EL (cell line): ENCODE measurements at places on chromosomes 7 and 10.

DNA sequence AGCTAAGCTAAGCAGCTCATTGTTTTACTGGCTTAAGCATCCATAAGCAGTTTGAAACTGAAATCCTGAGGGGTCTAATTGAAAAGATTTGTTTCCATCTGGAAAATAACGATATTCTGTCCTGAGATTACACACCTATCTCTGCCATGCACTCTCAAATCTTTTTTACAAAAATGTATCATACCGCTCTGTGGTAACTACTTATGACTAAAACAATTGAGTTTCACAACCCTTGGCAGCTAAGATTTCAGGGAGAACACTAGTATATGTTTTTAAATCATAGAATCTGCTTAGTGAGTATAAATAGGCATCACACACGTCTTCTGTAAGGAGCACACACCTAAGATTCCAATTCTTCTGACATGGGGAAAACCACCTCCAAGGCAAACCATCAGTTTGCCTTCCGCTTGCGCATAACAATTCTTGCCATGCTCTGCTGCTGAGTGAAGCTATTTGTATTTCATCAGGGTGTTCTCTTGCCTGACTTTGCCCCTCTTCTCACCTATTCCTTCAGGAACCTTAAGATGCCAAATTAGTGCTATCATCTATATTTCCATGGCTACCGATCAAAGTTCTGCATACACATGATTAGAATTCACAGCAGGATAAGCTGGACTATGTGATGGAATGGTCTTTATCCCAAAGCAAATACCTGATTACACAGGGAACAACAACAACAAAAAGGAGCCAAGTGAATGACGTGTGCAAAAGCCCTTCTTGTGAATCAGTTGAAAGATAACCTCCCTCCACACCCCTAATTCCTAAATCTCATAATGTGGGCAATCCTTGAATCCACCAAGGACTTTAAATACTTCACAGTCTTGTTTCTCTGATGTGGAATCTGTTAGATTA, 40.9 kb downstream of the PRPF18 start:
- DNase-seq: no peak

DNA sequence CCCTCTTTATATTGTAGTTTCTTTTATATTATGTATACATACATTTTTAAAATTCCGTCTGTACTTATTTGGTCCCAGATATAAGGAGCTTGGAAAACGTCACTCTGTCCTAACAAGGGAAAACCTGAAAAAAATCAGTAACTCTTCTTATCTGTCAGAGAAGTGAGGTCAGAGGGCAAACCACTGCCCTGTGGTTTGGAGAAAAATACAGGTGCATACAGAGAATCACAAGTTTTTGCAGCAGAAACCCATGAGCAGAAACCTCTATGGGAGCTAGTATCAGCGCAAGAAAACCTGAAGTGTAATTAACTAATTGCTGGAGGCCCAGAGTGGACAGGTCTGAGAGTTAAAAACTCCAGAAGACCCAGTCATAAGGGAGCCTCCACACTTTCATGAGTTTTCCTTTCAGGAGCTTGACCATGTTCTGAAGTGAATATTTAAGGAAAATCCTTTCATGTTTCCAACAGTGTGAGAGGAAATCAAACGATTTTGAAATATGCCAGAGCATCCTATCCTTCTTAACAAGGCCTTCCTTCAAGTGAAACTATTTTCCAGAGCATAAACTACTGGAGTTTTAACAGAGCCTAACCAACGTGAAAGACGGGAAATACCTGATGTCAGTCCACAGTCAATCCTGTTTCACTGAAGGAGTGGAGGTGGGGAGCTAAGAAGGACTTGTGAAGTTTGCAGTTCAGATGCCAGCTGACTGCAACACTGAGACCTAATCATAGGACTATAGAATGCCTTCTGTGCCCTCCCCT, 290.8 kb upstream of the BMPER start:
- no peak for DNase-seq

- DNase-seq: no peak
Measured at GRCh38 chr7:104442481-104442880, 114.1 kb downstream of the LHFPL3 start.

DNA sequence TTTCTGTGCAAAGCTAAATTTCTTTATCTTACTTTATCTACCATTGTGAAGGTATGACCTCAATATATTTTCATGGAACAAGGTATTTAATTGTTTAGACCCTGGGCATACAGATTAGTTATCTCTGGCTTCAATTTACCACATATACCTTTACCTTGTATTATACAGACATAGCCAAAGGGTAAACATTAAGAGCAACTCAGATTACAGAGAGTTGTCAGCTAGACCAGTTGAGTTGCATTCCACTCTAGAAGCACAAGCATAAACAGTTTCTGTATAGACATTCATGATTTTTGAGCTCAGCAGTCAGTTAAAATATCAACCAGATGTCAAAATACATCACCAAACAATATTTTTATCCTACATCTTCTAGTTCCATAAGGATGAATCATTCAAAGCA, 857.3 kb upstream of the ZWINT start:
- no peak for DNase-seq

DNA sequence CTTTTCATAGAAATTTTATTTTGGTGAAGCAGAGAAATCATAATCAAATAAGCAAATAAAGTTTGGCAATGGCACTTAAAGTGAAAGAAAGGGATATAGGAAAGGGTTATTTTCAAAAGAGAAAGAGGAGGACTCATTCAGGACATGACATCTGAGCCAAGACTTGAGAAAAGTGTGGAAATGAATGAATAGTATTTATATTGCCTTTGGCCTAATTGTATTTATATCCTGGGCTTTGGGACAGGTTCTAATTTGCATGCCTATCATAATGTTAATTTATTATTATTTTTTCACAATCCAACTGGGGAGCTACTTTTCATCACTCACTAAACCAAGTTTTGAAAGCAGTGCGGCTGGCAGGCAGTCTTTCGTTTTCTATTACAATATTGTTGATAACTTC, 376.8 kb downstream of the HGF start:
- no peak for DNase-seq

- no peak for DNase-seq
Measured at GRCh38 chr7:47543714-47544113, 38.2 kb downstream of the TNS3 start.

DNA sequence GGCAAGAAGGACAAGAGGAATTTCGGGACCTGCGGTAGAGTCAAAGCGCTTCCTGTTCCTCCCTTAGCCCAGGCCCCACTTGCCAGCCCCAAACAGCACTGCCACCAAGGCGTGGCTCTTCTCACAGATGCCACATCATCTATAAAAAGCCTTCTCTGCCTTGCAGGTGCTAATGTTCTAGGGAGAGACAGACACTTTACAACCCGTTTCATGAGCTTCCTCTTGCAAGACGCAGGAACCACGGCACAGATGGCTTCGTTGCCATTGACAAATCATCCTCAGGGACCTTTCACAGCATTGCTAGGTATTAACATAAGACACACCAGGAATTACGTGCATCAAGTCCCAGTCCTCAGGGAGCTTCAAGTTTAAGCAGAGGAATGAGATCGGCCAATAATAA, 180.9 kb downstream of the JCAD start:
- no peak for DNase-seq

DNA sequence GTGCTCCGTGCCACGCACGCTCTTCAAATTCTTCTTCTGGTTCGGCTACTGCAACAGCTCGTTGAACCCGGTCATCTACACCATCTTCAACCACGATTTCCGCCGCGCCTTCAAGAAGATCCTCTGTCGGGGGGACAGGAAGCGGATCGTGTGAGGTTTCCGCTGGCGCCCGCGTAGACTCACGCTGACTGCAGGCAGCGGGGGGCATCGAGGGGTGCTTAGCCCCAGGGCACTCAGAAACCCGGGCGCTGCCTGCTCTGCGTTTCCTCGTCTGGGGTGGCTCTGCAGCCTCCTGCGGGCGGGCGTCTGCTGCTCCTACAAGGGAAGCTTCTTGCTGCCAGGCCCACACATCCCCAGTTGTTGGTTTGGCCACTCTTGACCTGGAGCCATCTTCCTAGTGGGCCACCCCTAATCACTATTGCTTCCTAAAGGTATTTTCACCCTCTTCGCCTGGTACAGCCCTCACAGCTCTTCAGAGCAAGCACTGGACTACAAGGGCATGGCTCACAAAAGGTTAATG, 2.5 kb downstream of the ADRA2A start:
- no peak for DNase-seq

GRCh38 chr10:58585435-58585834, 72.8 kb downstream of the BICC1 start:
- DNase-seq: no peak

- DNase-seq: no peak
Measured at GRCh38 chr7:37942934-37943610, 22.6 kb downstream of the EPDR1 start.

- no peak for DNase-seq
Measured at GRCh38 chr10:78614267-78614666, 454.5 kb upstream of the ZMIZ1 start.

GRCh38 chr7:4438723-4439245, 243.3 kb upstream of the FOXK1 start:
- DNase-seq: no peak

GRCh38 chr7:151017953-151018420, 6.3 kb downstream of the ATG9B start:
- peak; percentile 44 for DNase-seq

- peak; percentile 62 for DNase-seq
Measured at GRCh38 chr10:88582806-88583583, at the start of gene RNLS. Gene RNLS (minus strand): TSS chr10:88583318.

DNA sequence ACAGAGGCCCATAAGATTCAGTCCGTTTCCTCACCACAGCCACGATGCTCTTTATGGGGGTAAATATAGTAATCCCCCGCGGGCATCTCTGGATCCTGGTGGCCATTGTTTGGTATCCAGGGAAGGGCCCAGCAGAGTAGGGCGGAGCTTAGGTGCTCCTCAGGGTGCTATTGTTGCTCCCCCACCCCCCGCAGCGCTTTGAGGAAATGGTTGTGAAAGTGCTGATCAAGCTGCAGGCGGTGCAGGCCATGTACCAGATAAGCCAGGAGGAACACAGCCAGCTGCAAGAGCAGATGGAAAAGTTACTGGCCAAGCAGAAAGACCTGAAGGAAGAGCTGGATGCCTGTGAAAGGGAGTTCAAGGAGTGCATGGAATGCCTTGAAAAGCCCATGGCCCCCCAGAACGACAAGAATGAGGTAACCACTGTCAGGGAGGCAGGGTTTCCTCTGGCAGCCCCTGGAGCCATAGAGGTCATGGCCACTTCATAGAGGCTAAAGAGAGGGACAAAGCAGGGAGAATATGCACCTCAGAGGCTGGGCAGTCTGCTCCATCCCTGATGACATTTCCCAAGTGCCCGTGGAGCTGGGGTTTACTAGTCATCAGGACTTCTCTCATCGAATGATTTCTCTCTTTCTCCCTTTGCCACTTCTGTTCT, 17.6 kb upstream of the FLNC start:
- no peak for DNase-seq

GRCh38 chr10:34433241-34434076, 381.6 kb downstream of the PARD3 start:
- DNase-seq: peak; percentile 76

GRCh38 chr7:179209-179681, 13.1 kb upstream of the FAM20C start:
- no peak for DNase-seq

GRCh38 chr10:132855889-132856288, 69.9 kb upstream of the NKX6-2 start:
- no peak for DNase-seq

DNA sequence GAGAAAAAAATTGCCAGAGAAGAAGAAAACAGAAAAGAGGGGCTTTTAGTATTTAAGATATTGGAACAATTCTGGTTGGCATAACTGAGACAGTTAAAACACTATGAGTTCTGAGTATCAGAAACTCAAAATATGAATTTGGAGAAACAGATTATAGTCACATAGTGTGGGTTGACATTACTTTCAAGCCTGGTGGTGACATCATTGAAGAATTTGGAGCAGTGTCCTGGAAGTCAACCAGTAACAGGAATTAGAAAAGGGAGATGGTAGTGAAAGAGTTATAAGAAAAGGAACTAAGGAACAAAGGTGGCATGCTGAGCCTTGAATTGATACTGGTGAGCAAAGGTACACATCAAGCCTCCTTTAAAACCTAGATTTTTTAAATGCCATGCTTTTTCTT, 88.2 kb downstream of the ZNF438 start:
- no peak for DNase-seq

GRCh38 chr10:112963835-112964234, 13.8 kb downstream of the TCF7L2 start:
- DNase-seq: peak; percentile 80

DNA sequence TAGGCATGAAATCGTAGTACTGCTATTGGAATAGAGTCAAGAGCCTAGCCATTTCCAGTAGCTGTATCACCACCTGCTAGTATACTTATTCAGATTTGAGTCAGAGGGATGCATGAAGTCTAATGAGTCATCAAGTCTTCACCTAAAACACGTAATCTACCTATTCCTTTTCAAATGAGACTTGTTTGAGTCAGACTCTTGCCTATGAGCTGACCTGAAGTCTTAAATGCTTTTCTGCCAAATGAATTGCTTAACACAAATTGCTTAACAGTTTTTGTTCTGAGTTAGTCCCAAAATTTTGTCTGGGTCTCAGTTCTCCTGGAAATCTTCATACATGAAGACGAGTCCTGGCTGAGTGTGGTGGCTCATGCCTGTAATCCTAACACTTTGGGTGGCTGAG, 165.2 kb downstream of the GNAT3 start:
- DNase-seq: peak; percentile 18

GRCh38 chr7:35624299-35625186, 70.4 kb downstream of the HERPUD2 start:
- DNase-seq: peak; percentile 41

GRCh38 chr10:122974023-122974422, 6.2 kb upstream of the PSTK start:
- DNase-seq: no peak

DNA sequence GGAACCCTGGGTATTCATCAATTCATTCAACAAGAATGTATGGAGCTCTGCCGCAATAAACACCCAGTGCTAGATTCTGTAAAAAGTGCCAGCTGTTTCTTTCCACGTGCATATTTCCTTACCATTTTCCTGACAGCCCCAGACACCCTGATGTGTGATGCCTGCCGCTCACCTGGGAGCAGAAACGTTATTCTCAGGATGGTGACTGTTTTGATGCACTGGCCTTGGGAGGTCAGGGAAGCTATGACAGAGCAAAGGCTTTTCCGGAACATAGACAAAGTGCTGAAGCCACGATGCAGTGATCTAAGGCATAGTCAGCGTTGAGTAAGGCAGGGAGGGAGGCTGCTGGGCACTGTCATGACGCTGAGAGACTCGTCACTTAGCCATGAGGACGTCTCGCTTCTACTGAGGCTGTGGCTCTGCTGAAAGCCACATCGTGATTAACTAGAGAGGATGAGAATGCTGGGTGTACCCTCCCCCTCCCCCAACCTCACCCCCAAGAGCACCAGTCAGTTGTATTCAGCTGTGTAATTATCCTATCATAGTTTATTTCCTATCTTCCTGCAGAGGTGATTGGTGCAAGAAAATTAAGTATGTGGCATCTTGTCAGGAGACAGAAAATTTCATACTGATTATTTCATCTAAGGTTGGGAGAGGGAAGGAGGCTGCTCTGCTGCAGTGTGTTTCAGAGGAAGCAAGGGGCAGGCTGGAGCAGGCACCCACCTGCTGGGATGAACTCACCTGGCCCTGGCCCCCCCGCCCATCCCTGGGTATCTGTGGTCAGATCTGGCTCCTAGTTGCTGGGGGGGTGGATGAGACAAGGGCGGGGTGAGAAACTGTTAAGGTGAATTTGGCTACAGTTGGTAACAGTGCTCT, 48.8 kb upstream of the SMNDC1 start:
- peak; percentile 93 for DNase-seq
